ENCODE measurements at places on chromosomes 12 and 14. TPM values are rescaled to one million over a fixed set of nuclear protein-coding genes. Genes with fewer than 3 reads are reported as not detected.

DNA sequence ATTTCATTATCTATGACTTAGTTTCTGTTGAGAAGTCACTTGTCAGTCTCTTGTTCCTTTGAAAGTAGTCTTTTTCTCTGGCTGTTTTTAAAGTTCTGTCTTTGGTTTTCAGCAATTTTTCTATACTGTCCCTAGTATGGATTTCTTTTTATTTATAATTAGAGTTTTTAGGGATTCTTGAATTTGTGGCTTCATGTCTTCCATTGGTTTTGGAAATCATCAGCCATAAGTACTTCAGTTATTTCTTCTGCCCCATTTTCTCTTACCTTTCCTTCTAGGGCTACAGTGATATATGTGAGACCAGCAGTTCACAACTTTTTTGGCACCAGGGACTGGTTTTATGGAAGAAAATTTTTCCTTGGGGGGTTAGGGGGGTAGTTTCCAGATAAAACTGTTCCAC, 90.0 kb upstream of the EVL start:
- H3K27ac ChIP-seq, result no peak overlapping the region
- peaks cover 33% of the 10 kb centered on the region for H3K36me3 ChIP-seq
- DNase-seq, result no peak
- H3K4me1 ChIP-seq, result peaks cover 12% of the 10 kb centered on the region
- no peaks in the 10 kb centered on the region for H3K27me3 ChIP-seq

ST8SIA1 gene
- total RNA-seq, result 1.2 TPM

CFAP73 gene
- not detected for total RNA-seq

GPN3 gene
- 13.9 TPM for total RNA-seq

- H3K4me1 ChIP-seq, result no peaks in the 10 kb centered on the region
- no peak for DNase-seq
- no peak overlapping the region for H3K27ac ChIP-seq
- H3K27me3 ChIP-seq, result peaks cover 19% of the 10 kb centered on the region
Observed at GRCh38 chr12:55072083-55072482, 52.3 kb downstream of the NEUROD4 start.

DNA sequence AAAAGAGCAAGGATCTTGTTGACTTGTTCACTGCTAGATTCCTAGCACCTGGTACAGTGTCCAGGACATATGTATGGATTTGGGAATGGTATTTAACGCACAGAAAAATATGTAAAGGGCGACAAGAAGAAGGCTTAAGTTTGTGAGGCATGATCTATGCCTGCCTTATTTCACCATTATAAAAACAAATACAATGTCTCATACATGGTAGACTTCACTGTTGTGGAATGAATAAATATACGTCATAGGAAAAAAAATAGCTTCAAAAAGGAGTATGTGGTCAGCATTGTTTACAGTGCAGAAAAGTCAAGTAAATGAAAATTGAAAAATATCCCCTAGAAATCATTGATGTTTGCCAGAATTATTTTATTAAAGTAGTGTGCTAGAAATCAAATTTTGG, 30.0 kb downstream of the HCFC2 start:
- no peak overlapping the region for H3K4me3 ChIP-seq
- no peak for DNase-seq
- H3K4me1 ChIP-seq, result peaks cover 3% of the 10 kb centered on the region
- H3K27me3 ChIP-seq, result no peaks in the 10 kb centered on the region

DNA sequence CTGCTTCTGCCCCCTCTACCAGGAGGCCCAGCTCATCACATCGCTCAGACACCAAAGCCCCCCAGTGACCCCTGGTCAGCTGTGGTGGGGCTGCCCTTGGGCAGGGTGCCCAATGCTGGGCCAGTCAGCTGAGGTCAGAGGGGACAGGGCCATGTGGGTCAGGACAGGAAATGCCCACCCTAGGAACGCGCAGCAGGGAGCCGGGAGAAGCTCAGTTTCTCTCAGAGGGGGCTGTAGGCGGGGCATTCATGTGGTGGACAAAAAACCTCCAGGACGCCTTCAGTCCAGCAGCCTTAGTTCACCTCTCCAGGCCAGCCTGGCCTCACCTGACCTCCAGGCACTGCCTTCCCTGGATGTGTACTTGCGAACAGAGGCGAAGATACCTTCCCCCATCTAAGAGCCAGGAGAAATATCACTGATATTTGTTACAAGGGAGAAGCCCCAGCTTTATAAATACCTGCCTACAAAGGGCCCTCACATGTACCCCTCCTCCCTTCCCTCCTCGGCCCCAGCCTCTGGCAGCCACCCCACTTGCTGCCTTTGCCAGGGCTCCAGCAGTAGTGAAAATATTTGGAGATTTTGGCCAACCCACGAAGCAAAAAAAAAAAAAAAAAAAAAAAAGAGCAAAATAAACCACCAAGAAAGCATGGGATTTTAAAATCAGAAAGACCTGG, 41.9 kb upstream of the PLEKHG6 start:
- peaks cover 49% of the 10 kb centered on the region for H3K4me1 ChIP-seq
- H3K36me3 ChIP-seq, result no peaks in the 10 kb centered on the region
- no peaks in the 10 kb centered on the region for H3K27me3 ChIP-seq
- H3K27ac ChIP-seq, result no peak overlapping the region
- no peak overlapping the region for H3K4me3 ChIP-seq

- H3K36me3 ChIP-seq, result peaks cover 16% of the 10 kb centered on the region
- peaks cover 3% of the 10 kb centered on the region for H3K4me1 ChIP-seq
- H3K4me3 ChIP-seq, result no peak overlapping the region
- H3K27me3 ChIP-seq, result no peaks in the 10 kb centered on the region
- DNase-seq, result no peak
Observed at GRCh38 chr12:39368891-39369290, 74.0 kb downstream of the KIF21A start.

DNA sequence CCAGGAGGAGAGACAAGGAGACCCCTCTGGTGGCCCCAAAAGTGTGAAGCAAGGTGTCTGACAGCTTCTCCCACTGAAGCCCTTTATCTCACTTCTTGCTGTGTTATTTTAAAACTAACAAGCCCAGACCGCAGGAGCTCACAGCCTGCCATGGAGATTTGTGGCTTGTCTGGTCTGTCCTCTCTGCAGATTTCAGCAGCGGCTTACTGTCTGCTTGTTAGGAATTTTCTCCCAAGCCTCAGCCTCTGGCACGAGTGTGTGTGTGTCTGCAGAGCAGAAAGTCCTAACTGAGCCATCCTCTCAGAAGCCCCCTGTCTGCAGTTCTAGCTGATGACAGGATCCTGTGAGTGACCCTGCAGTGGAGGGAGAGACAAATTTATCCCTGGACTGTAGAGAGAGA, 87.9 kb upstream of the HSPB8 start:
- H3K4me3 ChIP-seq, result no peak overlapping the region
- H3K27ac ChIP-seq, result no peak overlapping the region
- H3K36me3 ChIP-seq, result no peaks in the 10 kb centered on the region
- no peaks in the 10 kb centered on the region for H3K4me1 ChIP-seq
- peaks cover 91% of the 10 kb centered on the region for H3K27me3 ChIP-seq

DNA sequence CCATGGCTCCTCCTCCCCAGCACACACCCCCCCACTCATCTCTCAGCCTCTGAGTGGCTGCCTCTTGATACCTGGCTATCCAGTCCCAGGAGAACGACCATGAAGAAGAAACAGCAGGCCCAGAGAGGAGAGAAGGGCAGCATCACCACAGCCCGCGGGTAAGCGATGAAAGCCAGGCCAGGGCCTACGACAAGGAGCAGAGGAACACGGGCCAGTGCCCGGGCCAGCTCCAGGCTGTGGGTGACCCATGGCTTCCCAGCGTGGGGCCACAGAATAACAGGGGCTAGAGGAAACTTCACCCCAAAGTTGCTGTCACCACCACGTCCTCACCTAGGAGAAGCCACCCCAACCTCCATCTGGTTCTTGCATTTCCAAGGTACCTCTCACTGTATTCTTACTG, 10.4 kb upstream of the SLC6A12 start:
- H3K27ac ChIP-seq, result no peak overlapping the region
- no peak for DNase-seq

- peaks cover 46% of the 10 kb centered on the region for H3K4me1 ChIP-seq
- no peak overlapping the region for H3K4me3 ChIP-seq
- H3K27me3 ChIP-seq, result no peaks in the 10 kb centered on the region
- peak overlapping the region; percentile 69 for H3K27ac ChIP-seq
- DNase-seq, result no peak
Observed at GRCh38 chr14:61147831-61148549, 133.1 kb downstream of the TMEM30B start.

DNA sequence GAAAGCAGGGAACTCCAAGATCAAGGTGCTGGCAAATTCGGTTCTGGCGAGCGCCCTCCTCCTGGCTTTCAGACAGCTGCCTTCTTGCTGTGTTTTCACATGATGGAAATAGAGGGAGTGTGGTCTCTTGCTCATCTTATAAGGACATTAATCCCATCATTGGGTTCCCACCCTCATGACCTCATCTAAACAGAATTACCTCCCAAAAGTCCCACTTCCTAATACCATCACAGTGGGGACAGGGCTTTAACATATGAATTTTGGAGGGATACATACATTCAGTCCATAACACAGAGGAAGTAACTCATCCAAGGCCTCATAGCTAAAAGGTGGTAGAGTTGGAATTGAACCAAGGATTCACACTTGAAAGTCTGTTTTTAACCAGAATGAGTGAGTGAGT, 28.6 kb downstream of the DYRK2 start:
- no peaks in the 10 kb centered on the region for H3K27me3 ChIP-seq
- H3K4me3 ChIP-seq, result no peak overlapping the region
- peaks cover 7% of the 10 kb centered on the region for H3K4me1 ChIP-seq
- H3K36me3 ChIP-seq, result peaks cover 33% of the 10 kb centered on the region
- DNase-seq, result no peak
- no peak overlapping the region for H3K27ac ChIP-seq

DNA sequence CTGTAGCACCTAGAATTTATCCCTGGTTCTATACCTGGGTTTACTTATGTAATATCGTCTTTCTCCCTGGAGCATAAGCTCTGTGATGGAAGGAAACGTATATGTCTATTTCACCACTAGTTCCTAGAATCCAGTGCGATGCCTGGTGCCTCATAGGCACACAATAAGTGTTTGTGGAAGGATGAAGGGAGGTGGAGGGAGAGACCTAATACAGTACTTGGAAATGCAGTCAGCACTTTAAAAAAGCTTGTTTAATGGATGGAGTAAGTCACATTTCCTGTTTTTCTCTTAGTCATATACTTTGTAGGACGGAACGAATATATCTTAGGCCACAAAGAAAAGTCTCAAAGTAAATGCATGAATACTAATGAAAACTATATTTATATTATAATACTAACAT, 186.5 kb upstream of the HMGA2 start:
- no peaks in the 10 kb centered on the region for H3K27me3 ChIP-seq
- no peak overlapping the region for H3K27ac ChIP-seq
- no peak for DNase-seq
- H3K36me3 ChIP-seq, result no peaks in the 10 kb centered on the region
- H3K4me3 ChIP-seq, result no peak overlapping the region

- DNase-seq, result no peak
- H3K36me3 ChIP-seq, result peaks cover 5% of the 10 kb centered on the region
- H3K4me3 ChIP-seq, result no peak overlapping the region
- H3K27ac ChIP-seq, result no peak overlapping the region
- no peaks in the 10 kb centered on the region for H3K4me1 ChIP-seq
Observed at GRCh38 chr12:92951006-92951405, 21.9 kb upstream of the EEA1 start.

DNA sequence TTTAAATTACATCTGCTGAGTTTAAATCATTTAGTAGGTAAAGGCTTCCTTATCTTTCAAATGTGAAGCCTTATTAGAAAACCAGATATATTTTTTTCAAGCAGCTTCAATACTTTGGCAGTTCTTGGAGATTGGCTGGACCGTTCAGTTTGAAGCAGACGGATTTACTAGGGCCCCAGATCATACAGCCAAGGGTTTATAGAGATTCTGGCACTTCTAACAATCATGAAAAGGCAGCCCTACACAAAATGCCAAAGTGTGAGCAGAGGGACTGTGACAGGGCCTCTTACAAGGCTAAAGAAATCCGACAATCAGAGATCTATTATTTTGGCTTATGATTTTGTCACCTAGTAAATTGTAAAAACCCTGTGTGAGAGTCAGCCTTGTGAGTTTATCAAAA, 162.8 kb upstream of the SLC38A2 start:
- no peak for DNase-seq
- no peak overlapping the region for H3K4me3 ChIP-seq
- H3K27ac ChIP-seq, result peak overlapping the region; percentile 70
- no peaks in the 10 kb centered on the region for H3K27me3 ChIP-seq
- H3K36me3 ChIP-seq, result peaks cover 4% of the 10 kb centered on the region

CIROP gene
- not detected for total RNA-seq

GRCh38 chr12:58795825-58796224, 124.5 kb downstream of the LRIG3 start:
- DNase-seq, result no peak
- no peak overlapping the region for H3K4me3 ChIP-seq
- no peaks in the 10 kb centered on the region for H3K36me3 ChIP-seq

DNA sequence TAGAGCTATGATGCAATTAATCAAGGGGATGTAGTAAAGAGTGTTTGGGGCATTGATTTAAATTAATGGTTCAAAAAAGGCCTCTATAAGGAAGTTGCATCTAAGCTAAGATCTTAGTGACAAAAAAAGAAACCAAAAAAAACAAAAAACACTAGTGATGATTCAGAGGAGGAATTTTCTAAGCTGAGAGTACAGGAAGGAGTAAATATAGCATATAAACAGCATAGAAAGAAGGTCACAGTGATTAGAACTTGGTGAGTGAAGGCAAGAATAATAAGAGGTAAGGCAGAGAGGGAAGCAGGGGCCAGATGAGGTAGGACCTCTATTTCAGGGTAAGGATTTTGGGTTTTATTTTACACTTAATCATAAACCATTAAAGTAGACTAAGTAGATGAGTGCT, 48.0 kb upstream of the PDZRN4 start:
- H3K36me3 ChIP-seq, result no peaks in the 10 kb centered on the region
- peaks cover 21% of the 10 kb centered on the region for H3K4me1 ChIP-seq
- H3K27me3 ChIP-seq, result no peaks in the 10 kb centered on the region
- no peak overlapping the region for H3K4me3 ChIP-seq
- peak overlapping the region; percentile 52 for H3K27ac ChIP-seq

DNA sequence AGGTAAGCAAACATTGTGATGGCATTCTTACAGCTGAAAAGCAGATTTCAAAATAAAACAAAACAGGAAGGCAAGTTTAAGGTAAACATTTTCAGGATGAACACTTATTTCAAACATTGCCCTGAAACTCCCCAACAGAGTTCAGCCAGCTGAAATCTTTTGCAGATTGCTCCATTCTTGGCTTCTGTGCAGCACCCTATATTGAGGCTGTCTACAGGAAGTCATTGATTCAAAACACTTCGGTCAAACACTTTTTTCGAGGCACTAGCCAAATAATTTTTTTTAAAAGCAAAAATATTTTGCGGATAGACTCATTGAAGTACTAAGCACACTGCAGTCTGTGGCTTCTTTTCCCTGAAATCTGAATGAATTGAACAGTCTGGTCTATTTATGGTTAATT, 318.1 kb upstream of the PDE3A start:
- H3K4me1 ChIP-seq, result peaks cover 24% of the 10 kb centered on the region
- no peak overlapping the region for H3K27ac ChIP-seq
- no peak for DNase-seq
- H3K27me3 ChIP-seq, result no peaks in the 10 kb centered on the region
- no peak overlapping the region for H3K4me3 ChIP-seq

- H3K4me1 ChIP-seq, result peaks cover 5% of the 10 kb centered on the region
- no peaks in the 10 kb centered on the region for H3K36me3 ChIP-seq
- no peak overlapping the region for H3K4me3 ChIP-seq
- H3K27me3 ChIP-seq, result no peaks in the 10 kb centered on the region
- no peak for DNase-seq
Observed at GRCh38 chr14:28589792-28590191, 176.8 kb upstream of the FOXG1 start.

GRCh38 chr12:130916241-130916911, 37.3 kb upstream of the ADGRD1 start:
- peak; percentile 39 for DNase-seq
- H3K27me3 ChIP-seq, result peaks cover 69% of the 10 kb centered on the region
- H3K27ac ChIP-seq, result no peak overlapping the region

GRCh38 chr12:130976171-130976720, 22.5 kb downstream of the ADGRD1 start:
- H3K27ac ChIP-seq, result no peak overlapping the region
- H3K36me3 ChIP-seq, result no peaks in the 10 kb centered on the region
- H3K4me3 ChIP-seq, result no peak overlapping the region
- DNase-seq, result no peak
- H3K4me1 ChIP-seq, result peaks cover 6% of the 10 kb centered on the region
- no peaks in the 10 kb centered on the region for H3K27me3 ChIP-seq
